ENCODE measurements at places on chromosomes 1 and 21.

DNA sequence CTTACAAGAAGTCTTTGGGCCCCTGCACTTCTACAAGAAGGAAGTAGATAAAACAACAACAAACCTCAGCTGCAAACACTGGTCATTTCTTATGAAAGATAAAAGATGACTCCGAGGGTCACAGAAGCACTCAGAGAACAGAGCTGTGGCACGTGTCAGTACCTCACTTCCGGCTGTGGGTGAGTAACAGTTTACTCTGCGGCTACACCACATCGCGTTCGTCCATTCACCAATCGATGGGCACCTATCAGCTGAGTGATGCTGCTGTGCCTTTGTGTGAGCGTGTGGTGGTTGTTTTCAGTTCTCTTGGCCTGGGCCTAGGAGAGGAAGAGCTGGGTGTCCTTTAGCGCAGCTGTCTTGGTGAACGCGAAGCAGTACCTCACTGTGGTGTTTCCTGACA, 49.9 kb downstream of the COL6A1 start:
- no peak for DNase-seq

- no peak for DNase-seq
Measured at GRCh38 chr1:22280526-22280925, 137.6 kb upstream of the WNT4 start.

- DNase-seq, result no peak
Measured at GRCh38 chr1:109740615-109741373, at the start of gene GSTM3. Gene GSTM3 (minus strand): TSS chr1:109741038. CDS start chr1:109740287, 751 bp downstream.

DNA sequence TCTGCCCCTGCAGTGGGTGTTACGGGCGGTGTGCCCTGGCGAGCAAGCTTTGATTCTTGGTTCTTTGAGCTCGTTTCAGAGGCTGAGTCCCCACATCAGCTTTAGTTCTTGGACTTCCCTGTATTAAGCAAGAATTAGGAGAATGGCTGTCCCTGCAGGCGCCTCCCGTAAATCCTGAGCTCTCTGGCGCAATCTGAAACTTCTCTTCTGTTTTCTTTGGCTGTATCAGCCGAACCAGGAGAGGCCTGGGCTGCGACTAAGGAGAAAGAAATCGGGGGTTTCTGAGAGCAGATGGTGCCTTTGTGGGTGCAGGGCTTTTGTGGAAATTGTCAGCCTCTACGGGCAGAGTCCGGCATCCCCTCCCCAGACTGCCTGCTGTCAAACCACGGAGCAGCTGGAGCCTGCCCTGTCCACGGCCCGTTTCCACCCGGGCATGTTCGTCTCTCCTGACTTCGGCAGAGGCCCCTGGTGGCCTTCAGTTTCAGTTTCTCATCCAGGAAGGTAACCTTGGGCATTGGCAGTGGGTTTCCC, 17.9 kb downstream of the CSTB start:
- no peak for DNase-seq

DNA sequence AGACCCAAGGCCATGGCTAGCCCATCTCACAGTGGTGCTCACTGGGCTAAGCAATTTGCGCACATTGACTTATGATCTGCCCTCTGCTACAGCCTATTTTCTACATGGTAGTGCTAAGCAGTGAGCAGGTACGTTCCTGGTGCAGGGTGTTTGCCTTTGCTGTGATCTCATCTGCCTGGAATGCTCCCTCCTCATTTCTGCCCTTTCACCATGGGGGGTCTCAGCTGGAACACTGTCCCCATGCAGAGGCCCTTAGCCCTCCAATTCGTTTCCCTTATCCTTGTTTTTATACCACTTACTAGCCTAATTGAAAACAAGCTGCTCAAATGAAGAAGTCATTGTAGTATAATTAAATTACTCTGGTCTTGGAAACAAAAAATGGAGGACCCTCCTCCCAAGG, 2.0 kb upstream of the B3GALT5 start:
- peak; percentile 63 for DNase-seq

DNA sequence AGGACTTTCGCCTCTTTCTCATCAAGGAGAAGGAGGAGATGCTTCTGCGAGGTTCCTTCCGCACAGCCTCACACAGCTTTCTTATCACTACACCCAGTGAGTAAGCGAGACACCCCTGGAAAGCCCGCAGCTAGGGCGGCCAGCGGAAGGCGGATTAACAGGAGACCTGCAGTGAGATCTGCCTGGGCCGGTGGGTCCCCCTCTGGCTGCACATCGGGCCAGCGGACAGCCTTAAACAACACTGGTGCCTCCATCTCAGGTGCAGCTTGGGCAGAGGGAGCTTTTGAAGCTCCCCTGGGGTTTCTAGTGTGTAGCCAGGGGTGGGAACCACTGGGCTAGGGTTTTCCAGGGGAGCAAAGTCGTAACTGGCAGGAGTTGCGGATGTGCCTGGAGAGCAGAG, 17.5 kb upstream of the MTARC1 start:
- no peak for DNase-seq

DNA sequence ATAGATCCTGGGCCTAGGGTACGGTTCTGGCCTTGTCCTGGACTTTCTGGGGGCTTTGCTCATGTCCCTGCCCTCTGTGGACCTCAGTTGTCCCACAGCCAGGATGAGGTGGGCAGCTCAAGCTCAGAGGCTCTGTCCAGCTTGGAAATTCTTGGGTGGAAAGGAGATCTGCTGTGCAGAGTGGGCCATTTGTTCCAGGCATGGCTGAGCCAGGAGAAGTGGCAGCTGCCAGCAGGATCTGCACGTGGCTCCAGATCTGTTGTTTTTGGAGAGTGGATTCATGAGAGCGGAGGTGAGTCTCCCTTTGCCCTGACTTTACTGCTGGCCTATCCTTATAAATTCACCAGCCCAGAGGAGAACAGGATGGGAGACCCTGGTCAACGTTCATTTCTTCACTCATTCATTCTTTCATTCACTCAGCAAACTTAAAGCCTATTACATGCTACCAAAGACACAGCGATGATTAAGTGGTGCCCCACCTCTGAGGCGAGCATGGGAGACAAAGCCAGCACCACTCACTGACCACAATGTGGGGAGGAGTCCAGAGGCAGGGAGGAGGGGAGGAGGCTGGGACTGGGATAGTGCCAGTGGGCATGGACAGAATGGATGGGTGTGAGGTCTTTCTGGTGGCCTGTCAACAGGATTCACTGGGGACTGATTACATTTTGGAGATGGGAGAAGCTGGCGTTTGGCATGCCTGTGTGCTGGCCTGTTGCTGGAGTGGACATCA, 205.1 kb downstream of the TRABD2B start:
- no peak for DNase-seq

DNA sequence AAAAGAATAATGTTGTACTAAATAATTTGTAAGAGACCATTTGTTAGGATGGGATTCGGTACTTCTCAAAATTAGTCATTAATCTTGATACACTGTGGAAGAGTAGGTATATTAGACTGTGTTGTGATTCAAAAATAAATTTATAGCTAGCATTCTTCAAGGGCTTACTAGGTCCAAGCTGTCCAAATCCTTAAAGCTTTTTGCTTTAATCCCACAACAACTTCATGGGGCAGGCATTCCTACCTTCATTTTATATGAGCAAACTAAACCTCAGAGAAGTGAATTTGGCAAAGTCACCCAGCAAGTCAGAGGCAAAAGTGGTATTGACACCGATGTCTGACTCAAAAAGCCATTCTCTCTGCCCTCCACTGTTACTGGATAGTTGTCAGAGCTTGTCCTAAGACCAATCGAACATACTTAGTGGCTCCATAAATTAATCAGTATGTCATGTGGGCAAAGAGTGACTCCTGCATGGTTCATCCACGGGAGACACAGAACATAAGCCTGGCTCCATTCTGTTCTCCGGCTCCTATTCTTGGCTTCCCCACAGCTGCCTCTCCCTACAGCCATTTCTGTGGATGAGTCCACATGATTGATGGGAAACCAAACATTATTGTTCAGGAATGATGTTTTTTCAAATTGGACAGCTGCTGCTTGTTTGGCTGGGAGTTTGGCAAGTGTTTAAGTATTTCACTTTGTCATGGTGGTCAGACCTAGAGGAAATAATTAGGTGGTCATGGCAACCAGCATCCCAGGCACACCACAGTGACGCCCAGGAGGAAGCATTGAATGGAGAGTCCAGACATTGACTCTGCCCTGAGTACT, 133.4 kb upstream of the FGGY start:
- no peak for DNase-seq

- peak; percentile 31 for DNase-seq
Measured at GRCh38 chr1:118483245-118484006, 298.4 kb upstream of the SPAG17 start.

- DNase-seq, result no peak
Measured at GRCh38 chr1:64223329-64224151, 20.1 kb downstream of the UBE2U start.

DNA sequence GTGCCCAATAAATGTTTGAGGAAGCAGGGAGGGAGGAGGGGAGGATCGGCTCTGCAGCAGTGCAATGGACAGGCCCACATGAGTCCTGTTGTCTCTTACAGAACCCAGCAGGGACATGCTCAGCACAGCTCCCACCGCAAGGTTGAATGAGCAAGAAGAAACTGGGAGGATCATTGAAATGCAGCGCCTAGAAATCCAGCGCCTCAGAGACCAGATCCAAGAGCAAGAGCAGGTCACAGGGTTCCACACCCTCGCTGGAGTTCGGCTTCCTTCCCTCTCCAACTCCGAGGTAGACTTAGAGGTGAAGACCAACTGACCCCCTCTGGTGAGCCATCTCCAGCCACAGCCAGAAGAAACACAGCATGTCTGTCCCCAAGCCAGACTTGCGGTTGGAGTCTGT, 15.9 kb upstream of the TMEM125 start:
- DNase-seq, result no peak

- DNase-seq, result no peak
Measured at GRCh38 chr1:11697188-11697892, 5.8 kb downstream of the DRAXIN start.

DNA sequence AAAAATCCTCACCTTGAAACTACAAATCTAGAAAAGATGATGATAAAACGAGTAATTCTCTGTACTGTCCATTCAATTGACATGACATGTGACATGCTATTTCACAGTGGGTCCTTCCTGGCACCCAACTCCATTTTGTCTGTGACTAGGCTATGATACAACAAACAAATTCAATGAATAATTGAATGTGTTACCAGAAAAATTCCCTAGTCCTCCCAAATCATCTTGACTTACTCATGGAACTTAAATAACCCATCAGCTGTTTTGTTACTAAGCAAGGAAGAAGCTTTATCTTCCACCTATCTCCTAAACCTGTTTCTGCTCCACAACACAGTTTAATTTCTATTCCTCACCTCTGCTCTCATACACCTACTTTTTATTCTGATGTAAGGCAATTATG, 30.4 kb downstream of the B3GALNT2 start:
- DNase-seq, result no peak

- DNase-seq, result peak; percentile 97
Measured at GRCh38 chr1:156656806-156657740, 15.2 kb downstream of the BCAN start.

DNA sequence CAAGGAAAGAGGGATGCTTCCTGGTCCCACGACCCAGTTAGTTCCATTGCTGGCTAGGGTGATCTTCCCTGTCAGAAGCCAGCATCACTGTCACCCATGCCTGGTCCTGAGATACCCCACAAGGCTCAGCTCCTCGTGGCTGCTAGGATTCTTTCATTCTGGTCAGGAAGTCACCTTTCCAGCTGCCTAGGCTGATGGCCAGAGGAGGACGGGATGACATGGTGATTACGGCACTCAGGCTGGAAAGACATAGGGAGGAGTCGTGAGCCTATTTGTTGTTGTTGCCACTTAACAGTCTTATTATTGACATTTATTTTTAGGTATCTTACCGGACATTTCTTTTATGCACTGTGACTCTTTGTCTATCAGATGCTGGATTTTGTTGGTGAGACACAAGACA, 20.0 kb upstream of the MAPKAPK2 start:
- no peak for DNase-seq

GRCh38 chr1:205582471-205583291, 49.1 kb downstream of the ELK4 start:
- no peak for DNase-seq

DNA sequence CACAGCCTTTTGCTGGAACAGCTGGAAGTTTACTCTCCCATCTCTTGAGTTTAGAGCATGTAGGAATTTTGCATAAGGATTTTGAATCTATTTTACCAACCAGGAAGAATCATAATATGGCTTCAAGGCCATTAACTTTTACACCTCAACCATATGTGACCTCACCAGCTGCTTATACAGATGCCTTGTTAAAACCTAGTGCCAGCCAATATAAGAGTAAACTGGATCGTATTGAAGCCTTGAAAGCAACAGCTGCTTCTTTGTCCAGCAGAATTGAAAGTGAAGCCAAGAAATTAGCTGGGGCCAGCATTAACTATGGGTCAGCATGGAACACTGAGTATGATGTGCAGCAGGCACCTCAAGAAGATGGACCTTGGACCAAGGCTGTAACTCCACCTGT, 65.4 kb downstream of the CEP350 start:
- DNase-seq, result no peak

- DNase-seq, result no peak
Measured at GRCh38 chr1:162835157-162835899, 25.6 kb downstream of the CCDC190 start.

GRCh38 chr1:3746389-3746829, 5.8 kb upstream of the CCDC27 start:
- peak; percentile 77 for DNase-seq

DNA sequence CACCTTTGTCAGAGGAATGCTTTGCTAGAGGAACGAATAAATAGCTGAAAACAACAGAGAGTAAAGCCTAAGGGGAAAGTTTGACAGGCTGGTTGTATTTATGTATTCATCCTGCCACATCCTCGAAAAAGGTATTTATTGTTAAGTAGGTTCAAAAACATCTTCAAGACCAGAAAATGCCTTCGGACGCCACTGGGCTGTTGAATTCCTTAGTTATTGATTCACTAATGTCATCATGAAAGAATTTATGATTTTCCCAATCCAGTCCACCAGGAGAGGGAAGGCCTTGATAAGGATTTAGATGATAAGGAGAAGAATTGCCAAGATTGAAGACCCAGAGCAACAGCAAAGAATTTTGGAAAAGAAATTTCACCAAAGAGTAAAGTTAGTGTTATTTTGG, 35.2 kb upstream of the MAB21L3 start:
- DNase-seq, result no peak

DNA sequence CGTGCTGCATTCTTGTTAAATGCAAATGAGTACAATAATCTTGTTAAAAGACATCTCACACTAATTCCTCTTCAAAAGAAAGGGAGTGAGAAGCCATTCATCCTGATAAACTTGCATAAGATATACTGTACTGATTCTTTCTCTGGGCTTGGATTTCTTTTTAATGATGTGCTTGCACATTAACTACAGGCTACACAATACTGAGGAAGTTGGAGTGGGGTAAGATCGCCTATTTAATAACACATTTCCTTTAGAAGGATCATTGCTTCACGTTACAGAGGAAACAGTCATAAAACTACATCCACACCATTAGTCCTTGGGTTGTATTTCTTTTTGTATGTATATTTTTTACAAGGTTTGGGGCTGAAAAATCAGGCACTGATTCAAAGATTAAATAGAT, 36.6 kb downstream of the NRIP1 start:
- no peak for DNase-seq

GRCh38 chr21:42027822-42028765, 17.9 kb upstream of the ZBTB21 start:
- DNase-seq, result no peak

GRCh38 chr1:52348704-52349300, 17.2 kb downstream of the CC2D1B start:
- DNase-seq, result peak; percentile 51
